ENCODE measurements at places on chromosomes 3 and 15.
A peak's percentile ranks its signal among the peaks of the same experiment; 100 is the strongest.

DNA sequence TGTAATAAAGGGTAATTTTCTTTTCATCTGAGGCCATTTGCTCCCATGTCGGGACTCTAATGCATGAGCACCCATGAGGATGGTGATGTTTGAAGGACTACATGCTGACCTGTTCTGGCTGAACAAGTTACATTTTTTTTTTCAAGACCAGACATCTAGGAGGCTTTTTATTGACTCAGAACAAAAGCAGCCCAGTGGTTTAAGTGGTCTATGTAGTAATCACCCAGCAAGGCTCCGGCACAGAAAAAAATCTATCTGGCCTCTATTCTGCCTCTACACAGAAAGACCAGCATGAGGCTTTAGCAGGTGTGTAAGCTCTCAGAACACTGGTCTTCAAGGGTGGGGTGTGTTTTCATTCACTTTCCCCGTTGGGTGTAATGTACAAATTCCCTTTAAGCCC lies 95.1 kb upstream of the ZBED2 start:
- DNase-seq = peak; percentile 88

GRCh38 chr3:194871143-194871863 lies 185.6 kb downstream of the FAM43A start:
- peak; percentile 60 for DNase-seq

- DNase-seq = no peak
Observed at GRCh38 chr3:112980080-112980479, 5.2 kb upstream of the CD200R1 start.

- no peak for DNase-seq
Observed at GRCh38 chr15:55907797-55908196, 85.6 kb downstream of the NEDD4 start.

DNA sequence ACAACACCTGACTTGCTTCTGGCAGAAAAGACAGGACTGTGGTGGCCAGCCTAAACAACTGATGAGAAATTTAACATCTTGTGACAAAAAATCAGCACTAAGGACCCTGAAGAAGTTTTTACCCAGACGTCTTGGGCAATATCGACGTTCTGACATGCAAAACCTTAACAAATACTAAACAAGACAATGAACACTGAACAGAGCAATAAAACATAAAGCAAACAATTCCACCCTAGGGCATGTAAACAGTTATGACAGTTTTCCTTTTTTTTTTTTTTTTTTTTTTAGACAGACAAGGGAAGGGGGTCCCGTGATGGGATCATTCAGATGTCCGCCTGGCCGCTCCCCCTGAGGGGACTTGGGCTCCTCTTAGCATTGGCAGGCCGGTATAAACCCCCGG lies 738.0 kb downstream of the SI start:
- DNase-seq = no peak

- no peak for DNase-seq
Observed at GRCh38 chr3:24923570-24923969, 428.9 kb upstream of the THRB start.

GRCh38 chr15:80991421-80991820 lies 1.8 kb upstream of the MESD start:
- no peak for DNase-seq

GRCh38 chr3:124483915-124484470 lies 246.3 kb upstream of the UMPS start:
- DNase-seq = no peak

DNA sequence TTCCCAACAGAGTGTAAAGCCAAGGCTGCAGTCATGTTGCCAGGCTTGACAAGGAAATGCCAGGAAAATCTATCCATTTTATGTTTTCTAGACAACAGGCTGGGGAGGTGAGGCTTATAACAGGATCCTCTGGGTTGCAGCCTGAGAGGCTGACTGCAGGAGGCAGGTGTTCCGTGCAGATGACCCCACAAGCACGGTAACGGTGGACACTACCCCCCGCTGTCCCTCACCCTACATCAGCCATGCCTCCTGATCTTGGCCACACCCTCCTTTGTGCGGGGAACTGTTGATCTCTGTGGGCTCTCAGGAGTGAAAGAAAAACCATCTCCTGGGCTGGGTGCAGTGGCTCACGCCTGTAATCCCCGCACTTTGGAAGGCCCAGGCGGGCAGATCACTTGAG lies 68.0 kb upstream of the ADPGK start:
- DNase-seq = no peak

GRCh38 chr3:54360320-54360719 lies 238.0 kb downstream of the CACNA2D3 start:
- DNase-seq = no peak

DNA sequence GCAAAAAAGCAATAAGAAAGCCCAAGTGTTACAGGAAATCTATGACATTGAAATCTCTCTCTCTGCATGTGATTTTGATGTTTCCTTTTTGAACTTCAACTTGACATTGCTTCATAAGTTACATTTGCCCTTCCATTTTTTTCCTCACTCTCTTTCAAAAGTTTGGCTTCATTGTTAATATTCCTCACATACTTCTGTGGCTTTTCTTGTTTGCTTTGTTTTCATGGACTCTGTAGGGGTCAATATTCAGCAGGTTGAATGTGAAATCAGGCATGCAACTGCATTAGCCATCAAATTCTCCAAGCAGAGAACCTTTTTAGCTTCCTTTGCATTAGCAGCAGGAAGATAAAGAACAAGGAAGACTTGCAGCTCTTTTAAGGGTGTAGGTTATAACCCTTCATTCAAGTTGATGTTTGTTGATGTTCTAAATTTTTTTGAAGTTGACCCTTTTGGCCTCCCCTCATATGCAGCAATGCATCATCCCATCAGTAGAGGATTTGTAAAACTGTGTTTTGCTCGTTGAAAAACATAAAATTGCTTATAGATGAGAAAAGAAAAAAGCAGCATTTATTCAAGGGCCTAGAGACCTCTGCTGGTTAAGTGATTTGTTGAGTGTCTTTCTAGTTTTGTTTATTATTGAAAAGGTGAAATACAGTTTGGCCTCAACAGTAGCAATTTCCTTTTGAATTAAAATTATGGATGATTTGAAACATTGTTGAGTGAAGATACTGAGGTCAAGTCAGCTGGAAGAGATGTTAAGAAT lies 211.4 kb downstream of the IL5RA start:
- DNase-seq = no peak

- no peak for DNase-seq
Observed at GRCh38 chr3:72048873-72049272, 263.9 kb upstream of the PROK2 start.

DNA sequence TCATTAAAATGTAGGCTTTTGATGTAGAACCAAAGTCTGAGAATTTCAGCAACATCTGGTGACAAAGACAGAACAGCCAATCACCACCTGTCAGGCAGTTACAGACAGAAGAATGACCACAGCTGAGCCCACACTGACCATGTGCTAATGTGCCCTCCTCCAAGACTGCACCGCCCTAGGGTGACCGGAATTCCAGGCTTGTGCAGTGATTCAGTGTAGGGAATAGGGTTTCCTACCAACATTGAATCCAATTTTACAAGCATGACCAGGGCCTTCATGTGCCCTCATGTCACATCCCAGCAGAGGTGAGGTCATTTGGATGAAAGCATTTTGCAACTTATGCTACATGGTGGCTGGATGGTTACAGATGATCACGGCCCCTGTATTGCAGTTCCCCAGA lies 412.5 kb downstream of the SOX2 start:
- DNase-seq = no peak

DNA sequence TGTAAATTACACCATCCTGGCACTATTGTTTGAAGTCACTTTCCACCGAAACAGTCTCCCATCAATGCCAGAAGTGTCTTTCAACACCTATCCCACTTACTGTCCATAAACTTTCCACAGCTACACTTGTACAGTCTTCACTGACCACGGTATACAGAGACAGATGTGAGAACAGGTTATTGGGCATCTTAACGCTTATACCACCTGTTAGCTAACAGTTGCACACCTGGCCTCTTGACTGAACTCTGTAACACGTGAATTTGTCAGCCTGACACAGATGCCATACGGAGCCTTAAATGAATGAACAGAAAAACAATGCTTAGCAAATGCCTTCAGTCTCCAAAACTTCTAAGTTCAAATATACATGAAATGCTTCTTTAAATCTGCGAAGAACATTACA lies 440.5 kb downstream of the SHQ1 start:
- no peak for DNase-seq

- peak; percentile 15 for DNase-seq
Observed at GRCh38 chr3:170961616-170962400, 53.4 kb upstream of the EIF5A2 start.

DNA sequence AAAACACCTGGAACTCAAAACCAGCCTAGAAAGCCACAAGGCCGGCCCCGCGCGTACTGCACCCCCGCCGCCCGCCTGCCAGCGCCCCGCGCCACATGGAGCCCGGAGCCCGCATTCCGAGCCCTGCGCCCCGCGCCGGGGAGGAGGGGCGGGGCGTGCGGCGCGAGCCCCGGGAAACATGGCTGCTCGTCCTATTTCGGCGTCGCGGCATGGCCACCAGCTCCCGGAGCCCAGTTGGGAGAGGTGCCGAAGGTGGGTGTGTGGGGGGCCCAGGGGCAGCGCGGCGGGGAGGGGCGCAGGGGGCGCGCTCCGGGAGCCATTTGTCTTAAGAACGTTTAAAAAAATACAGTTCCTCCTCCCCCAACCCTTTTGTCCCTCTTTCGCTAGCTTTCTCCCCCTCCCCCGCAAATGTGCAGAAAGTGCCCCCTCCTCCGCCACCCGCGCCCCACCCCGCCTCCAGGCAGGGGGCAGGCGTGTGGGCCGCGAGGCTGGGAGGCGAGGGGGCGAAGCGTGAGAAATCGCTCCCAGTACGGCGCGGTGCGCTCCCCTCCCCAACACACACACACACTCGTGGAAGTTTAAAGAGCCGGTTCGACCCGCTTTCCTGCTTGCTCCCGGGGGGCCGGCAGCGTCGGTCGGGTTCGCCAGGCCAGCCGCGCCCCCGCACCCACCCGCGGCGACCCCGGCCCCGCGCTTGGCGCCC lies 2.5 kb downstream of the ANP32A start:
- peak; percentile 29 for DNase-seq

DNA sequence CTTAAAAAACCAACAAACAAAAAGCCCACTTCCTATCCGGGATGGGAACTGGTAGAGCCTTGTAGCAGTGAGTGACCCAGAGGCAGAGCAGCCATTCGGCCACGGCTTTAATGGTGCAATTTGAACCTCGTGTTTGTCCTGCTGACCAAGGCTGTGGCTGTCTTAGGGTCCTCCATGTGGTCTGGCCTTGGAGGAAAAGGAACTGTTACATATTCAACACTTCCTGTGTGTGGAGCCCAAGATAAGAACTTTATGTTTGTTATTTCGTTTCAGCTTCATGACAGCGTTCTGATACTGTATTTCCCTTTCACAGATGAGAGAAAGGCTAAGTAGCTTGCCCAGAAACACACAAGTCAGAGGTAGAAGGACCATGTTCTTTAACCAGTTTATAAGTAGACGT lies 269.8 kb downstream of the SV2B start:
- DNase-seq = no peak

DNA sequence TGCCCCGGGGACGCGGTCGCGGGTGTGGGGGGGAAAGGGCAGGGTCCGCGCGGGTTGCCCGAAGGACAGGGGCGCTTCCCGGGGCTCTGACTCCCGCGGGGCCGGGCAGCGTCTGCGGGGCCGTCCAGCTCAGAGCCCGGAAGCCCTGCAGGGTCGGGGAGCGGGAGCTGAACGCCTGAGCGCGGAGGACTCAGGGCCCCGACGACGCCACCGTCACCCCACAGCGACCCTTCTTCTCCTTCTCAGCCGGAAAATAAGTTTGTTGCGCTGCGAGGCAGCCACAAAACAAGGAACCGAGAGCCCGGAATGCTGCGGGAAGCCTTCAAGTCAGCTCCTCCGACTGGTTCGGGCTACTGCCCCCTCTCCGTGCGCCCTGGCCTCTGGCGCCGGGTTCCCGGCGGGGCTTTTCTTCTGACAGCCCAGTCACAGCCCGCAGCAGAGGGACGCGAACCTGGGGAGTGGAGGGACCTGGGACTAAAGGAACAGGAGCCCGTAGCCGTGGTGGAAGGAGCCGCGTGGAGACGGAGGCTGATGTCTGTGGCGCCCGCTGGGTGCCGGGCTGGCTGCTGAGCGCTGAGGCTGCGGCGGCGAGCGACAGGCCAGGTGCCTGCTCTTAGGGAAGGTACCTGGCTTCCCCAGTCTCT lies 484 bp downstream of the CNTN4 start:
- no peak for DNase-seq

DNA sequence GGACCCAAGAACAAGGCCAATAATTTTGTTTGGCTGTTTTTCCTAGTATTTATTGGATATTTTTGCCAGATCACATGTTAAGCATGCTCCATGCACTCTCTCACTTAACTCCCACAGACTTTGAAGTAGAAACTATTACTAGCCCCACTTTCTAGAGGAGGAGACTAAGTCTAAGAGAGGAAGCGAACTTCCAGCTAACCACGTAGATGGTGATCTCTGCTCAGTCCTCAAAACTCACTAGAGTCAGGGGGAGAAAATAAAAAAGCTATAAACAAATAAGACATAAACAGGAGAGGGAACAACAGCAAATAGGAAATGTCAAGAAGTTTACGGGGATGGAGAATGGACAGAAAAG lies 481.0 kb upstream of the PROK2 start:
- DNase-seq = no peak

DNA sequence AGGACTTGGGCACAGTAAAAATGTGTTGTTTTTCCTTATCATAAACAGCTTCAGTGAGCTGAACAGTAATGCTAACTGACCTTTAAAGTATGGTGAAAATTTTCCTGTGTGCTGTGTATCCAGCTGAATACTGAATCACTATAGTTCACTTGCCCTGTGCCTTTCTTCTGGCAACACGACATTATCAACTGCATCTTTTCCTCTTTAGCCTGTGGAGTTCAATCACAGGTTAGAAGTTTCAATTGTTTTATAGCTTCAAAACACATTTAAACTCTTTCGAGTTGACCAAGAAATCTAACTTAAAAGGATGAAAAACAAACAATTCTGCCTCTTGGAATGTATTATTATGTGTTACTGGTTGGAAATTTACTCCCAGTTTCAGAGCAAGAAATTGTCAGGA lies 1120.7 kb upstream of the ALCAM start:
- DNase-seq = no peak

GRCh38 chr3:190385731-190386688 lies 2.0 kb upstream of the CLDN16 start:
- DNase-seq = no peak

DNA sequence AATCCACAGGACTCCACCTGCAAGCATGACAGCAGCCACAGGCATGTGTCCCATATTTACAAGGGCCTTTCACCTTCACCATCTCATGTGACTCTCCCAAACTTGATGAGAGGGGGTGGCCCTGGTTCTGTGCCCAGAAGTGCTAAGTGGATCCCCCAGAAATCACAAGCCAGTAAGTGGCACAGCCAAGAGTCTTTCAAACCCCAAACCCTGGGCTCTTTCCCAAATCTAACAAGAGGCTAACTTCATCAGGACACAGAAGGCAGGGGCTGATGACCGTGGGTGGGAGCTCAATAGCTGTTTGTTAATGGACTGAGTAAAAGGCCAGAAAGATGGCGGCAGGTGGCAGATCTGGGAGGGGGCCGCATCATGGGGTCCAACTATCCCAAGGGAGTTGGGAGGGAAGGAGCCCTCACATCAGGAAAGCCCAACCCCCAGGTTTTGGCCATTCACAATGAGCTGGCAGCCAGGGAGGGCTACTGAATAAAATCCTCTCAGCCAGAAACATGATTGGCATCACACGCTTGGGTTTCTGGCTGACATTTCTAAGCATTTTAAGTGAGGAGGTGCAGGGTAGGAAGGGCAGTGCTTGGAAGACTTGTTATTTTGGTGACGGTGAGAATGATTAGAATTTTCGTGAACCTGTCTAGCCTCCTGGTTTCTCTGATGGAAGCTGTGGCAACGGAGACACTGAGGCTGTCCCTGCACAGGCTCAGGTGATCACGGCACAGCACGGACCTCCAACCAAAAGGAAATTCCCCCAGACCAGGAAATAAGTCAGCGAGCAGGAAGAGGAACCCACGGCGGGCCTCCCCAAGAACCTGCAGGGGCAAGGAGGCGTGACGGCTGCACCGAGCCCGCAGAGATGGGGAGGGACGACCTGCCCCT lies 109.3 kb downstream of the OXNAD1 start:
- no peak for DNase-seq

Measured in NCI-H1417 treated with DMSO at 0.1 percent for 48 hours (cell line).